Cortex of kidney (tissue), 1 donor: ENCODE measurements at places on chromosomes 16 and 17.

GRCh38 chr16:88331989-88332920 lies 50.5 kb upstream of the ZNF469 start:
- DNase-seq: no peak

DNA sequence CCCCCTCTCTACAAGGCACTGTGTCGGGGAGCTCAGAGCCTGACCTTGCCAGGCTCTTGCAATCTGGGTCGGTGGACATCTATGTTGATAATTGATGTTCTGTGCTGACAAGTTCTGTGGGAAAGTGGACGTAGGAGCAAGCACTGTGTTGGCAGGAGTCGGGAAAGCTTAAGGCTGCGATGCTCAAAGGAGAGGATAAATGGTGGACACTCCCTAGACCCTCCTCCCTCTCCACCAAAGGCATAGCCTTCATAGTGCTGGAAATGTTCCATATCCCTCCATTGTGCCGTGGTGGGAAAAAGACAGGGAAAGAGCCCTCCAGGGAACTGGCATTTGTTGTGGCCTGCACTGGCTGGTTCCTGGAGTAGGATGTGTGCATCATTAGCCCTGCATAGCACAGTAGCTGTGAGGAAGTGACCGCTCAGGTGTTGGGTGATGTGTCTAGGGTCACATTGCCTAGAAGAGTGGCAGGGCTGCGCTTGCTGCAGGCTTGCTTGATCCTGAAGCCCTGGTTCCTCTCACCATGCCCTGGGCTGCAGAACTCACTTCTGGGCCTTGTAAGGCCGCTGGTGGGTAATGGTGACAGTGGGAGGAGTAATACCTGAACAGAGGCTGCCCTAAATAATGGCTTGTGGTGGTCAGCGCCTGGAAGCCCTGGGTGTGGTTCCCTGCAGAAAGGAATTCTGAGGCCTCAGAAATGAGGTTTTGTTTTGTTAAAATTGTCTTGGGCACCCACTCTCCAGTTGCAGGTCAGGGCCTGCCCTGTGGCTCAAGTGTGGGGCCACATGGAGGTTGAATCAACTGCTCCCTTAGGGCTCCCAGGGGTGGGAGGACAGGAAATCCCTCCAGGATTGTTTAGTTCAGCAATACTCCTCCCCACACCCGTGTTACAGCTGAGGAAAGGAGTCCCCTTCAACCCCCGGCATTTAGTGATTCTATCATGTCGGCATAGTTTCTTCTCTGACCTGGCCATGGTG lies 62.6 kb downstream of the KSR1 start:
- no peak for DNase-seq

GRCh38 chr16:70661918-70662641 lies 15.7 kb downstream of the IL34 start:
- DNase-seq: no peak

- no peak for DNase-seq
Observed at GRCh38 chr17:29246628-29247027, at the start of gene CRYBA1. Gene CRYBA1, plus strand, starts transcription at chr17:29246859. Its CDS starts 5 bp downstream, at chr17:29246864.

- DNase-seq: no peak
Observed at GRCh38 chr17:38871247-38872015, 1.6 kb downstream of the LASP1 start.

- DNase-seq: no peak
Observed at GRCh38 chr16:14378689-14379467, 251.2 kb downstream of the PARN start.

GRCh38 chr17:78106211-78106610 lies 22.3 kb downstream of the TMC6 start:
- no peak for DNase-seq

DNA sequence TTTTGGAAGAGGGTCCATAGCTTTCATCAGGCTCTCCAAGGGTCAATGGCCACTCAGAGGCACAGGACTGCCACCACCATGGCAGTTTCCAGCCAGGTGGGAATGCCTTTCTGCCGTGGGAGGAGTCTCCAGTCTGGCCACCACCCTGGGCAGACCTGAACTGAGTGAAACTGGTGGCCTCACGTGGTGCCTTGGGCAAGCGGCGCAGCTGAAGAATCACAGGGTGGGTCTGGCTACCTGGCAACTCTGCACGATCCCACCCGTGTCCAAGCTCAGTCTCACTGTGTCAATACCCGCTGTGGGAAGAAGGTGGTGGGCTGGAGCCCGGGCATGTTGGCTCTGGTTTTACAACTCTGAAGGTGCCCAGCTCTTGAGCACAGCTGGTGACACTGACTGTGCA lies 31.8 kb downstream of the VAC14 start:
- DNase-seq: no peak

DNA sequence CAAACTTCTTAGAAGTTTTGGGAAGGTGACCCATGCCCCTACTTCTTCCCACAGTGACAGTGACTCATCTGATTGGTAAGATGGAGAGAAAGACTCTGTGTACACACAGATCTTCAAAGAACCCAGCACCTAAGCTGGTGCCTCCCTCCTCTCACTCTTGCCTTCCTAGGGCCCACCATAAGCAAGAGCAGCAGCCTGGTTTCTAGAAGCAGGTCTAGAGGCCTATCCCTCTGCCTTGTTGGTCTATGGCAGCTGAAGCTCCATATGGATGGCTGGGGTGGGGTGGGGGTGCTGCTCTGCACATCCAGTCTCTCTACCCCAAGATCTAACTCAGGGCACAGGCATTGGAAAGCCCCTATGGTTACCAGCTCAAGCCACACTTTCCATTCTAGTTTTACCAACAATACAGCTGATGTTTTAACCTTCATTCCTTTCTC lies 47.5 kb downstream of the STAT3 start:
- no peak for DNase-seq

- no peak for DNase-seq
Observed at GRCh38 chr17:15263206-15263579, 1.9 kb downstream of the PMP22 start.

DNA sequence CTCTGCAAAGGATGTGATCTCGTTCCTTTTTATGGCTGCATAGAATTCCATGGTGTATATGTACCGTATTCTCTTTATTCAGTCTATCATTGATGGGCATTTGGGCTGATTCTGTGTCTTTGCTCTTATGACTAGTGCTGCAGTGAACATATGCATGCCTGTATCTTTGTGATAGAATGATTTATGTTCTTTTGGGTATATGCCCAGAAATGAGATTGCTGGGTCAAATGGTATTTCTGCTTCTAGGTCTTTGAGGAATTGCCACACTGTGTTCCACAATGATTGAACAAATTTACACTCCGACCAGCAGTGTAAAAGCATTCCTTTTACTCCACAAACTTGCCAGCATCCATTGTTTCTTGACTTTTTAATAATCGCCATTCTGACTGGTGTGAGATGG lies 60.2 kb upstream of the ADORA2B start:
- DNase-seq: no peak

DNA sequence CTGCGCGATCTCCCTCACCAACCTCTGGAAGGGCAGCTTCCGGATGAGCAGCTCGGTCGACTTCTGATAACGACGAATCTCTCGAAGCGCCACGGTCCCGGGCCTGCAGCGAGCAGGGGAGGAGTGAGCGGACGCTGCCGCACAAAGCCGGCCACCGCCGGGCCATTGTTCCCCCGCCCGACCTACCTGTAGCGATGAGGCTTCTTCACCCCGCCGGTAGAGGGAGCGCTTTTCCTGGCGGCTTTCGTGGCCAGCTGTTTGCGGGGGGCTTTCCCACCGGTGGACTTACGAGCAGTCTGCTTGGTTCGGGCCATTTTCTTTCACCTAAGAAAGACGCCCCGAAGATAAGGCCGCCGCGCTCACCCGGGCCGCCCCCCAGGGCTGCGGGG lies 5.8 kb upstream of the UNK start:
- no peak for DNase-seq

DNA sequence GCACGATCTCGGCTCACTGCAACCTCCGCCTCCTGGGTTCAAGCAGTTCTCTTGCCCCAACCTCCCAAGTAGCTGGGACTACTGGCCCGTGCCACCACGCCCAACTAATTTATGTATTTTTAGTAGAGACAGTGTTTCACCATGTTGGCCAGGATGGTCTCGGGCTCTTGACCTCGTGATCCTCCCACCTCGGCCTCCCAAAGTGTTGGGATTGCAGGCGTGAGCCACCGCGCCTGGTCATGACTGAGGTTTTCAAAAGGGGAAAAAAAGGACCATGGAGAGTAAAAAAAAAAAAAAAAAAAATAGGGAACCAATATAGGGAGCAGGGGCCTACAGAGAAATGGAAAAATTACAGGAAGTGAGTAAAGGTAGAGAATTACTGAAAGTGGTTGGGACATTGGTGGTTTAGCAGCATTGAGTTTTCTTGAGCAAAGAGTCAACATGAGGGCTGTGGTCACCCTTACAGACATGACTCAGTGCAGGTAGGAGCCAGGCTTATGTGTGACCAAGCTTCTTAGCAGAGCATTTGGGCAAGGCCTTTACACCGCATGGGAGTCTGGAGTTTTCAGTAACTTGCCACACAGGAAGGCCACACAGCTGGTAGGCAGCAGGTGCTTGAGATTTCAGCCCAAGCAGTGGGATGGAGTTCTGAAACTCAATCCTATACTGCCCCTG lies 447.3 kb downstream of the HS3ST3B1 start:
- no peak for DNase-seq

DNA sequence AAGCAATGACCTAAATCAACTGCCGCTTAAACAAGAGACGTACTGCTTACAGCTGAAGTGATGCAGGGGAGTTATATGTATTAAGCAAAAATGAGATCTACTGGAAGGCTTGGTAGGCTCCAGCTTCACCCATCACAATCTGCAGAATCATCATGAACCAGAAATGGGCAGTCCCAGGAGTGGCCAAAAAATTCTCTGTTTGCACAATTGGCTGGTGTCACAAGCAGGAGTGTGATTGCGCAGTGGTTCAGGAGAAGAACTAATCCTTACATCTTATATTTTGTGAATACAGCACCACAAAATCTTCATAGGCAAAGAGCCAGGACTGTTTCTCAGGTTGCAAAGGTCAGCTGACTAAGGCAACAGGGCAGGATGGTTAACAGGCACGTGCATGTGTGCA lies 75.9 kb downstream of the CES1 start:
- no peak for DNase-seq

- no peak for DNase-seq
Observed at GRCh38 chr16:706189-707061, 824 bp upstream of the FBXL16 start.
